ENCODE measurements at places on chromosomes 13 and 19.

GRCh38 chr13:110010404-110011138, 224.2 kb upstream of the IRS2 start:
- no peak for DNase-seq

- no peak for DNase-seq
These were observed 472.8 kb downstream of the LIG4 start for GRCh38 chr13:107742544-107742943.

DNA sequence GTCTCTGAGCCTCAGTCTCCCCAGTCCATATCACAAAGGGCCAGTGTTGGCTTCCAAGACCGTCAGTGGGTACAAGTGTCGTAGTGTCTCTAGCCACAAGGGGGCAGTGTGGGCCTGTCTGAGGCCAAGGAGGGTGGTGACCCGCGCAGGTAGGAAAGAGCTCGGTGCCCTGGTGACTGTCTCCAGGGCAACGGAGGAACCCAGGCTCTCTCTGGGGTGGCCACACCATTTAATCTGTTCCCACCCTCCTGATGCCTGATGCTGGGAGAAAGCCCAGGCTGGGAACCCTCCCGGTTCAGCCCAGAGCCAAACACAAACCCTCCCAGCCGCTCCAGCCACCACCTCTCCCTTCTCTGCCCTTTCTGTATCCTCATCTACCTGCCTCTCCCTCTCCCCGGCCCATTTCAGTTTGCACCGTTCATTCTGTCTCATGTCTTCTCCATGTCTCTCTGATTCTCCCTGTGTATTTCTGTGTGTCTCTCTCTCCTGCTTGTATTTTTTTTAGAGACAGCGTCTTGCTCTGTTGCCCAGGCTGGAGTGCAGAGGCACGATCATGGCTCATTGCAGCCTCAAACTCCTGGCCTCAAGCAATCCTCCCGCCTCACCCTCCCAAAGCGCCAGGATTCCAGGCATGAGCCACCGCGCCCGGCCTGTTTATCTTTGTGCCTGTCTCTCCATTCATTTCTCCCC, 17.5 kb upstream of the MEIS3 start:
- DNase-seq = peak; percentile 82

- DNase-seq = no peak
These were observed 2.3 kb downstream of the PLK5 start for GRCh38 chr19:1526066-1526778.

DNA sequence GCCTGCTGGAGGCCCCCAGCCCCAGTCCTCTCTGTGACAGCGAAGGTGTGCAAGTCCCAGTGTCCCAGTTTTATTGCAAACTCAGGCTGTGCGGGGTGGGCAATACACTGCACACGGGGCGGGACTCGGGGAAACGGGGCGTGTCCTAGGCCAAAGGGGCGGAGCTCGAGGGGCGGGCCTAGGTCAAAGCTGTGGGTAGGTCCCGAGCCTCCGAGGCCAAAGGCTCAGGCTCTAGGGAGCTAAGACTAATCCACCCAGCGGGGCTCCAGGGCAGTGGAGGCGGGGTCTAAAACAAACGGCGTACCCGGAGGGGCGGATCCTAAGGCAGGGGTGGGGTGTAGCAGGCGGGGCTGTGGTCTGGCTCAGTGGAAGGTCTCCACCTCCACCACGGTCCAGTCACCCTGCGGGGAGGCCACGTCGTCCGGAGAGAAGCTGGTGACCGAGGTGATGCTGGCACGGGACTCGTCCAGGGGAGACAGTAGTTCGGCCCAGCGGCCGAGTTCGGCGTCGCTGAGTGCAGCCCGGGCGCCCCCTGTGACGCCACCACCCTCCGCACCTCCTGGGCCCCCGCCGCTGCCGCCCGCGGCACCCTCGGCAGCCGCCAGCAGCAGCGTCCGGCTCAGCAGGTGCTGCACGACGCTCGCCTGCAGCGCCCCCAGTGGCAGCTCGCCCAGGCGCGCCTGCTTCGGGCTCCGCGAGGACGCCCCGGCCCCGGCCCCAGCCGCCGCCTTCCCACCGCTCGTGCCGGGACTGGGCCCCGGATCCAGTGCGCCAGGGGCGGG, 5.3 kb downstream of the PRR36 start:
- DNase-seq = peak; percentile 70

- no peak for DNase-seq
These were observed 6.4 kb upstream of the MAP2K7 start for GRCh38 chr19:7897292-7897691.

GRCh38 chr13:37914781-37915391, 45.3 kb upstream of the TRPC4 start:
- no peak for DNase-seq

DNA sequence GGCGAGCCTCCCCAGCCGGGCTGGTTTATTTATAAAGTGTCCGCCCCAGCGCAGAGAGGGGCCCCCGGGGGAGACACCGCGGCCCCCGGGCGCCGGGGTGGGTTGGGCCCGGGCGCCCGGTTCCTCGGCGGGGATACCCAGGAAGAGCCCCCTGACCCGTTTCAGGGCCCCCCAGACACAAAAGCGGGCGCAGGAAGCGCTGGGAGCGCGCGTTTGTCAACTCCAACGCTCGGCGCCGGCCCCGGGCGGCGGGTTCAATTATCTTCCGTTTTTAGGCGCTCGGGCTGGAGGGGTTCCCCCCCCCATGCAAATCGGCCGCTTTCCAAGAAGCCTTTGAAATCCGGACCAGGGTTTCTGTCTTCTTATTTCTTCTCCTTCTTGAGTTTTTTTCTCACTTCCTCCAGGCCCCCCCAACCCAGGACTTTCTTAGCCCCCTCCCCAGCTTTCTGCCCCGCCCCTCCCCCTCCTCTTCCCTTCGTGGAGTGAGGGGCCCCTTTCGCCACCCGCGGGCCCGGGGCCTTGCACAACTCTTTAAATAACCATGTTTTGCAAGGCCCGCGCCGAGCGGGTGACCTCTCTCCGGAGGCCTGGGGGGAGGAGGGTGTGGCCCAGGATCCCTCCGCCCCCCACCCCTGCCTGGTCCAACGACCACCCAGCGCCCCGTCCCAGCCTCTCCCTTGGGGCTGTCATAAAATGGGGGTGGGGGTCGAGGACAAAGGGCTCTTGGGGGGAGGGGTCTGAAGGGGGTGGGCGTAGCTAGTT, 935 bp downstream of the ARID3A start:
- no peak for DNase-seq

- DNase-seq = no peak
These were observed 32.8 kb upstream of the NANOS3 start for GRCh38 chr19:13844130-13844631.

DNA sequence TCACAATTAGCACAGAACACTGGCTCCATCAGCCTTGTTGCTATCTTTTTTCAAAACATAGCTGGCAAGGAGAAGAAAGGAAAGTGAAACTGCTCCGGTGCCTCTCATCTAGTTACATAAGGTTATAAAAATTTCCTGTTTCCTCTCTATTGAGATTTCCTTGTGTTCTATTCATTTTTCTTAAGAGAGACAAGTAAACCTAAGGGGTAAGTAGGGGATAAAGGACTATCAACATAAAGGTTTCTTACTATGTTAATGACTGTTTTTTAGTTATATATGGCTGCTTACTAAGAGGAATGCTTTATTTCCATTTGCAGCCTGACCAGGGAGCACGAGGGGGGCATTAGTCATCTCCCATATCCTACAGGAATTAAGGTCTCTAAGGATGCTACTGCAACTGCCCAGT, 73.2 kb upstream of the MLNR start:
- DNase-seq = no peak

- DNase-seq = no peak
These were observed 36.8 kb downstream of the SERP2 start for GRCh38 chr13:44410328-44410859.

DNA sequence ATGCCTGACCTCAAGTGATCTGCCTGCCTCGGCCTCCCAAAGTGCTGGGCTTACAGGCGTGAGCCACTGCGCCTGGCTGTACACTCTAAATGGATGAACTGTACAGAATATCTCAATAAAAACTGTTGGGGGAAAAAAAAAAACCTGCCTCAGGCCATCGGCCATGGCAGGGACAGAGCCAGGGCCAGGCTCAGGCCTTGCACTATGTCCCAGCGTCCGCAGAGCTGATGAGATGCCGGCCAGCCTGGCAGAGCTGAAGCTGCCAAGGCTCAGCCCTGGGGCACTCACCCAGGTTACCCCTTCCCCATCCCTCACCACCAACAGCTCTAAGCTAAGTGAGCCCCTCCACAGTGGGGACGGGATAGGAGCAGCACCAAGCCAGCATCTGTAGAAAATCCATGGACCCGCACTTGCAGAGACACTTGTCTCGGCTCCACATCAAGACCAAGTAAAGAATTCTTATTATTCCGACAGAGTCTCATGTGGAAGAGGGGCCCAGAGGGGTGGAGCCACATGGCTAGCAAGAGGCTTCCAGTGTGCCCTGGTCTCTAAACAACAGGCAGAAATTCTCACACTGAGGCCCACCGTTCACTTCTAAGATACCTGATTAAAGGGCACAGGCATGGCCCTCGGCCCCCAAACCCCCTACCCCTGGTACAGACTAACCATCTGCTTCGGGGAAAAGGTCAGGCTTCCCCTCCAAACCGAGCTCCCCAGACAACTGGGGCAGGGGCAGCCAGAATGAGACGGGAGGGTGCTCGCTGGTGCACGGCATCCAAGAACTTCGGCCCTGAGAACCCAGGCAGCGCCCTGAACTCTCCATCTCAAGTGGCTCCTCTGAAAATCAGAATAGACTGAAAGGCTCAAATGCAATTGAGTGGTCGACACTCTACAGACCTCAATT, 5.8 kb downstream of the PPP6R1 start:
- no peak for DNase-seq

DNA sequence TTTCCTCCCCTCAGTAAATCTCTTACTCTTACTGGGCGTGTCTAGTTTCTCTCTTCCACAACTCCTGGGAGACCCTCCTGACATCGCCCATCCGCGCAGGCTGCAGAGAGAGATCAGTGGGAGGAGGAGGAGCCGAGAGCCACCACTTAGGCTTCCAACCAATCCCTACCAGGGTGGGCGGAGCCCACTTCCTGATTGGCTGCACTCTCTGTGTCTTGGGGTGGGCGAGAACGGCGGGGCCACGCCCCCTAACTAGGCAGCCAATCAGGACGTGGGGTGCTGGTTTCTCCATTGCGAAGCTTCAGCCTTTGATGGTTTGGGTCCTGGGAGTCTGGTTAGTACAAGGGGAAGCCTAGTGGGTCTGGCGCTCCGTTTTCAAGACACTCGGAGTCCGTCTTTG, at the start of gene PMIS2:
Gene PMIS2 (plus strand): TSS at position 326 of the 400 bp plus-strand sequence. CDS start 87 bp downstream, outside the sequence.
- DNase-seq = no peak

- no peak for DNase-seq
These were observed 13.2 kb upstream of the URI1 start for GRCh38 chr19:29928831-29929230.

GRCh38 chr13:49550942-49551644, 34.3 kb downstream of the RCBTB1 start:
- DNase-seq = no peak

GRCh38 chr13:92716749-92717148, 509.9 kb upstream of the GPC6 start:
- no peak for DNase-seq

- DNase-seq = no peak
These were observed 677 bp upstream of the LRCH1 start for GRCh38 chr13:46552303-46552682.

GRCh38 chr13:21015284-21015683, 46.1 kb downstream of the LATS2 start:
- no peak for DNase-seq

- DNase-seq = no peak
These were observed 402 bp downstream of the ZSWIM9 start for GRCh38 chr19:48170817-48171347.

- no peak for DNase-seq
These were observed 1.5 kb downstream of the WASF3 start for GRCh38 chr13:26558987-26559386.

DNA sequence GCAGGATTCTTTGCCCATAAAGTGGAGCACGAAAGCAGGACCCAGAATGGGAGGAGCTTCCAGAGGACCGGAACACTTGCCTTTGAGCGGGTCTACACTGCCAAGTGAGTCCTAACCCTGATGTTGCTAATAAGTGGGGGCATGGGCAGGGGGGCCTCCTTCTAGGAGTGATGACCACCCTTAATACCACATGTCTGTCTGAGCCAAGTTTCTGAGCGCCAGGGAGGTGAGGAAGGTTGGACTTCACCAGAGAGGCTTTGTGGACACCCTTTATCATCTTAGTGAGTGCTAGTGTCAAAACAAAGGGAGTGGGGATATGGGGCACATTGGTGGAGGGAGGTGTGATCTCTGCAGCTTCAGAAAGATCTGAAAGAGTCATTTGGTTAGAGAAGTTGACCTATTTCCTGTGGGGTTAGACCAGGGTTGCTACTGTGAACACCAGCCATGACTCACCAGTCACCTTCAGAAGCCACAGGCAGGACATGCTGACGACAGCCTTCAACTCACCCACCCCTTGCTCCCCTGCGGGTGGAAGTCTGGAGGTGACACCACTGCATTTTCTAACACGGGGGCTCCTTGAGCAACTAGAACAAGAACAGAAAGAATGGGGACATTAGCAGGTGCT, 8.8 kb downstream of the ALOX5AP start:
- DNase-seq = peak; percentile 57

GRCh38 chr19:42111384-42111783, 20.9 kb downstream of the POU2F2 start:
- DNase-seq = no peak

DNA sequence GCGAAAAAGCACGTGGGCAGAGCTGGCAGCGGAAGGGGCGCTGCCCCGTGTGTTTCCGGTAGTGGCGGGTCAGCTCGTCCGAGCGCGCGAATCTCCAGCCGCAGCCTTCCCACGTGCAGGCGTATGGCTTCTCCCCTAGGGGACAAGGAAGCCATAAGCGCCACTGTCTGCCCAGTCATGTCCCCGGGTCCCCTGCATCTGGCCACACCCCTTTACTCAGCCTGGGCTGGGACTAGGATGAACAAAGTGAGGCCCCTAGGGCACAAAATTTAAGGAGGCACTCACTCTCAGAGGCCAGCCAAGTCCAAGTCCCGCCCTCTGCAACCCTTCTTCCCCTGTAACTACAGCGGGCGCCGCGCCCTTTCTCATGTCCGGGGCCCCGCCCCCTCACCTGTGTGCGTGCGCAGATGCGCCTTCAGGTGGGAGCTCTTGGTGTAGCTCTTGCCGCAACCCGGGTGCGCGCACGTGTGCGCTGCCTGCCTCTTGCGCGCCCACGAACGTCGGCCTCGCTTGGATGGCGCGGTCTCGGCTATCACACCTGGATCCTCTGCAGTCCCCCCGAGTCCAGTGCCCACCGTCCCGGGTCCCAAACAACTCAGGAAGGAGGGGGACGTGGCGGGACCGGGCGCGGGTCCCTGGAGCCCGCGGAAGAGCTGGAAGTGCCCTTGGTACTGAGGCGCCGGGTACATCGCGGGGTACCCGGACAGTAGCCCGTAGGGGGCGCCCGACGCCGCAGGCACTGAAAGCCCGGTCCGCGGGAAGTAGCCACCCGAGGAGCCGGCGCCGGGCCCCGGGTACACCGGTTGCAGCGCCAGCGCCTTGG, 1.9 kb downstream of the KLF1 start:
- peak; percentile 91 for DNase-seq
